ENCODE measurements at places on chromosomes 11 and 22.

DNA sequence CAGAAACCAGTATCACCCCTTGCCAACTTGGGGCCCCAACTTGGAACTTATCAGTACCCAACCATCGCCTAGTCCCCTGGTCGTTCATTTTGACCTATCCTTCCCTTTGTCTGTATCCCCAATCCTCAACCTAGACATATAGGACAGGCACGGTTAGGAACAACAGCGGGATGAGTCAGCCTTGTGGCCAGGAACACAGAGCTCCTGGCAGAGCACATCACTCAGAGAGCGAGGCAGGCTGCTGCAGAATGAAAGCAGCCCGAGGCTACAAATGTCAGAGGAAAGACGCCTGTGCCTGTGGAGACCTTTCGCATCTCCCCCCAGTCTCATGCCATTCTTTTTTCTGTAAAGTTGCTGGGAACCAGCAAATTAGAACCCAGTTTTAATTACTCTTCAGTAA, 14.6 kb downstream of the DKK3 start:
- DNase-seq, result no peak

DNA sequence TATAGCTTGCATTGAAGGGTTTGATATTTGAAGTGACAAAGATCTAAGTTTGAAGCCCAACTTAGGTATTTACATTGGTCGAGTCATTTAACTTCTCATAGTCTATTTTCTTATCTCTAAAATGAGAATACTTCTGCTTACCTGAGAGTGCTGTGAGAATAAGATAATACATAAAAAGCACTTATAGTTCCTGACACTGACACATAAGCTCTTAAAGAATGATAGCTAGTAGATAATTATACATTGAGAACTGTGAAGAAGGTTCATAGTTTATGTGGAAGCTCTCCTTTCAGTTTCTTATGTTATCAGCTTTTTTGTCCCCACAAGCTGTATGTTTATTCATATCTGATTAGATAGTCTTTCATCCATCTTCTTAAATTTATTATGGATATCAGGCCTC, 4.8 kb downstream of the PPME1 start:
- DNase-seq, result no peak

DNA sequence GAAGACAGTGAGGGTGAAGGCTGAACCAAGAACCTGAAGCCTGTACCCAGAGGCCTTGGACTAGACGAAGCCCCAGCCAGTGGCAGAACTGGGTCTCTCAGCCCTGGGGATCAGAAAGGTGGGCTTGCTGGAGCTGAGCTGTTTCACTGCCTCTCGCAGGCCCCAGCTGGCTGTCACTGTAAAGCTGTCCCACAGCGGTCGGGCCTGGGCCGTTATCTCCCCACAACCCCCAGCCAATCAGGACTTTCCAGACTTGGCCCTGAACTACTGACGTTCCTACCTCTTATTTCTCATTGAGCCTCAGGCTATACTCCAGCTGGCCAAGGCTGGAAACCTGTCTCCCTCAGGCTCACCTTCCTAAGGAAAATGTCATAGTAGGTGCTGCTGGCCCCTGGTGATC, 4.1 kb downstream of the PPP1CA start:
- no peak for DNase-seq

- DNase-seq, result no peak
These were observed 32.0 kb downstream of the GUCY1A2 start for GRCh38 chr11:106986261-106986660.

- DNase-seq, result no peak
These were observed 187.4 kb downstream of the MYO18B start for GRCh38 chr22:25929321-25929878.

DNA sequence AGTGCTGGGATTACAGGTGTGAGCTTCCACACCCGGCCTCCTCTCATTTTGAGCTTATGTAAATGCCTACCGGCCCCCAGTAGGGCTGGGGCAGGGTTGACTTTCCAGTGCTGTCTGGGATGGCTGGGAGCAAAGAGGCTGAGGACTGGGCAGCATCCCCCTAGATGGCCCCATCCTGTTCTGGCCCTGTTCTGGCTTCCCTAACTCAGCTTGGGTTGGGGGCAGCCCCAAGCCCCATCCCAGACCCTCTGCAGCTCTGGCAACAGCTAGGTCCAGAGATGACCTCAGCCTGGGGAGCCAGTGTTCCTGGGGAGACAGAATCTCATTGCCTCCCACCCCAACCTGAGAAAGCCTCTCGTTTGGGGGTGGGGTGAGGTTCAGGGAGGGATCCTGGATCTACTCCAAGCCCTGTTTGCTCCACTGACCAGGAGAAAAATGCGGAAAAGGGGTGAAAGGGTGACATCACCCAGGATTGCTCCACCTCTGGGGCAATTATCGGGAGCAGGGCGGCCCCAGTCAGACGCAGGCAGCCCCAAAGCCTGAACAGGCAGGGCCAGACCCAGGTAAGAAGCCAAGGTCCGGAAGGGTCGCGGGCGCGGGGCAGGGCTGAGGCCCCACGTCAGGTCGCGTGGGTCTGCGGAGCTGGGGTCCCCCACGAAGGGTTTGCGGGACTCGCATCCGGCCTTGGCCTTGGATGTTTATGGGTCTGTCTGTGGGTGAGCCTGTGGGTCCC, at the start of gene PNPLA2:
PNPLA2 (plus strand) TSS at position 519 of the 733 bp plus-strand sequence. CDS start 805 bp downstream, outside the sequence.
- DNase-seq, result no peak

GRCh38 chr22:43838161-43838560, 24.2 kb downstream of the SULT4A1 start:
- no peak for DNase-seq

GRCh38 chr11:60925868-60926267, 1.6 kb downstream of the TMEM132A start:
- no peak for DNase-seq

- no peak for DNase-seq
These were observed 61.0 kb downstream of the FAM168A start for GRCh38 chr11:73536961-73537360.

- DNase-seq, result no peak
These were observed 43.9 kb upstream of the GRIK4 start for GRCh38 chr11:120467627-120468026.

DNA sequence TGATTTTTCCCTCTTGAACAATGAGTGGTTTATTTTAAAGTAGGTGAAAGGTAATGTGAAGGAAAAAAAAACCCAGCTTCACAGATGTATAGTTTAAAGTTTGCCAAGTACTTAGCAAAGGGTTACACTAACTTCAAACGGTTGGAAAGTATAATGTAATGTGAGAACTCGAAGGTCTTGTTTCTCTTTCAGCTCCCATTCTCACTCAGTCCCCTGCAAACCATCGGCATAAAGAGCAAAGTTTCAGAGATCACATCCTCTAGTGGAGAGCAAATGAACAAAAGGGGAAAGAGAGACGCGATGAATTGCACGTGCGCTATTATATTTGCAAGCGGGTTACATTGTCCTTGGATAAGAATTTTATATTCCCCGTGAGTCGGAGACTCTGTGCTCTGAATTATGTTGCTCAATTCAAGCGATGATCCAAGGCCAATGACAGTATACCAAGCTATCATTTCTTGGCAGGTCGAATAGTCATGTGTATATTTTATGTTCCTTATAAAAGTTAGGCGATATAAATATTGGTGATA, 37.6 kb upstream of the BIRC3 start:
- no peak for DNase-seq

- DNase-seq, result no peak
These were observed 546 bp downstream of the DRAP1 start for GRCh38 chr11:65919573-65920371.

GRCh38 chr11:36006556-36006955, 62.7 kb downstream of the LDLRAD3 start:
- DNase-seq, result no peak

DNA sequence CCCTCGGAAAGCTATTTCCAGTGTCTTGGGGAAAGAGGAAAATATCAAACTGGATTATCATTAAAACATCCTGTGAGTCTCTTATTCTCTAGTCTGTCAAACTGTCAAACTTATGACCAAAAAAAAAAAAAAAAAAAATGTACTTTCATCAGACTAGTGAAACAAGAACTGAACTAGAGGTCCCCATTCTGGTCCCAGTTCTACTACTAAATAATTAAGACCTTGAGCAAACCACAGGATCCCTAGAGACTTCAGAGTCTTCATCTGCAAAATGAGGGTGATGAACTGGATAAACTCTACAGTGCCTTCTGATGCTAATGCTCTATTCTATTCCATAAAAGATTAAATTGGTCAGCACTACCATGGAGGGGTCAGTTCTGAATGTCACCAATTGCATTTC, 105.8 kb downstream of the SERGEF start:
- DNase-seq, result no peak

- DNase-seq, result no peak
These were observed 872.8 kb downstream of the BRD1 start for GRCh38 chr22:48954781-48955311.

- no peak for DNase-seq
These were observed 73.7 kb upstream of the TSPAN18 start for GRCh38 chr11:44652901-44653644.

DNA sequence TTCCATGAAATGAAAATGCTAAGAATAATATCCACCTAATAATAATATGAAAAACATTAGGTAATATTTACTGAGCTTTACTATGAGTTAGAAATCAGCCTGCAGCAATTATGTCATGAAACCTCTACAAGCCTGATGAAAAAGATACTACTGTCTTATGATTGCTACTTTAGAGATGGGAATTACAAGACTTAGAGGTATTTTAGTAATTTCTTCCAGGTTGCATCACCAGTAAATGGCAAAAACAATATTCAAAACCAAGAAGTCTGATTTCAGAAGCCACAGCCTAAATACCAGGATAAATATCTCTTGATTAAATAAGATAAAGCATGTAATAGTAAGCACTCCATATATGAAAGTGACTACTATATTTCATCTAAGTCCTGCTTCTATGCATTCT, 13.8 kb downstream of the OR5B21 start:
- no peak for DNase-seq

- DNase-seq, result no peak
These were observed 51.5 kb upstream of the POU2AF2 start for GRCh38 chr11:111193924-111194490.

- no peak for DNase-seq
These were observed 11.2 kb downstream of the C11orf58 start for GRCh38 chr11:16749666-16750065.
